ENCODE measurements at places on chromosomes 7 and 10. TPM values are rescaled to one million over a fixed set of nuclear protein-coding genes. Genes with fewer than 3 reads are reported as not detected.

- DNase-seq = no peak
These were observed 410.4 kb downstream of the ATRNL1 start for GRCh38 chr10:115503546-115503945.

Gene IFIT2
- polyA plus RNA-seq = 5.4 TPM

Gene PNLIPRP1
- not detected for polyA plus RNA-seq

DNA sequence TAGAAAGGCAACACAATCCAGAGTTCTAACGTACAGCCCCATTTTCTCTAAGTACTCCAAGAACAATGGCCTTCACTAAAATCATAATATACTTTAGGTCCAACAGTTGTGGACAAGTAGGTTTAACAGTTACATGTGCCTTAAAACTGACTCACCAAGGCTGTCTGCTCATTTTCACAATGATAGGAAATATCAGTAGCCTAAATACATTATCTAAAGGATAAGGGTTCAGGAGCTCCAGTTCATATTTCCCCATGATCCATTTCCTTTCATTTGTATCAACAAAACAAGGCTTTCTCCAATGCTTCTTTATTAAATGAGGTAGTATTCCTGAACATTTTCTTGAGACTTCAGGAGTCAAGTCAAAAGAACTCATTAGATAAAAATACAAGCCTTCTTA lies 164.0 kb downstream of the SLC25A13 start:
- DNase-seq = no peak

DNA sequence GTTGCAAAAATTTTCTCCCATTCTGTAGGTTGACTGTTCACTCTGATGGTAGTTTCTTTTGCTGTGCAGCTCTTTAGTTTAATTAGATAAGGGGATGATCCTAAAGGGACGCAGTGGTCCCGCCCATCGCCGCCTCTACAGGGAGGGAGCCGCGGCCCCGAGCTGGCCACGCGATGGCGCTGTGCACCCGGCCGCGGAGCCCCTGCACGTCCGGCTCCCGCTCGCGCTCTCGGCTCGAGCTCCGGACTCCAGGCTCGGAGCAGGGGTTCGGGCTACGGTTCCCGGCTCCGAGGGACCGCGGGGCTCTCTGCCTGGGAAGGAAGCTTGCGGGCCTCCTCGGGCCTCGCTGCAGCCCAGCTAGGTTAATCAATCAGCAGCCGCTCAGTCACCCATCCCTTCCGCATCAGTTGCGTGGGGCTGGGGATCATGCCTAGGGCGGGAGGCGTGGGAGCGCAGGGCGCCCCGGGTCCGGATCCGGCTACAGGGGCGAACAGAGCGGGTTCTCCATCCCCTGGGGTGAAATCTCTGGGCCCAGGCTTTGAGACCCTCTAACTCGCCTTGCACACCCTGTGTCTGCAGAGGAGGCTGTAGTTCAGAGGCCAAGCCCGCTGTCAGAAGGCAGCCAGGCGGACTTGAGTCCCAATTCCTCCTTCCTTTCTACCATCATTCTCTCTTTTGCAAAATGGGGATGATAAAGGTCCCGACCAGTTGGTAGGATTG lies 97.9 kb downstream of the WDR11 start:
- peak; percentile 81 for DNase-seq

- DNase-seq = peak; percentile 80
These were observed 42.3 kb downstream of the RHOBTB1 start for GRCh38 chr10:60901561-60902235.

Gene PROSER2
- polyA plus RNA-seq = 0.63 TPM

GRCh38 chr7:102204212-102204611 lies 82.5 kb upstream of the SH2B2 start:
- no peak for DNase-seq

GRCh38 chr7:158710651-158711102 lies 6.1 kb upstream of the NCAPG2 start:
- no peak for DNase-seq

Gene FKBP6
- polyA plus RNA-seq = not detected

Gene WNT16
- 0.25 TPM for polyA plus RNA-seq

Gene ZP3
- 34.4 TPM for polyA plus RNA-seq

Gene UBTD1
- 9.8 TPM for polyA plus RNA-seq

GRCh38 chr10:29880856-29881255 lies 178.5 kb downstream of the JCAD start:
- no peak for DNase-seq

Gene TAS2R4
- polyA plus RNA-seq = 0.17 TPM

- DNase-seq = no peak
These were observed 135.8 kb downstream of the KMT2E start for GRCh38 chr7:105149827-105150226.

GRCh38 chr10:12838995-12839927 lies 162.3 kb downstream of the CCDC3 start:
- DNase-seq = no peak

GRCh38 chr10:77442699-77443189 lies 194.9 kb downstream of the KCNMA1 start:
- no peak for DNase-seq

Gene GDF2
- polyA plus RNA-seq = not detected
